D721Med (cell line): ENCODE measurements at places on chromosomes 12 and 14.

GRCh38 chr14:39247256-39247655 is 13.5 kb downstream of the MIA2 start:
- no peak for DNase-seq

DNA sequence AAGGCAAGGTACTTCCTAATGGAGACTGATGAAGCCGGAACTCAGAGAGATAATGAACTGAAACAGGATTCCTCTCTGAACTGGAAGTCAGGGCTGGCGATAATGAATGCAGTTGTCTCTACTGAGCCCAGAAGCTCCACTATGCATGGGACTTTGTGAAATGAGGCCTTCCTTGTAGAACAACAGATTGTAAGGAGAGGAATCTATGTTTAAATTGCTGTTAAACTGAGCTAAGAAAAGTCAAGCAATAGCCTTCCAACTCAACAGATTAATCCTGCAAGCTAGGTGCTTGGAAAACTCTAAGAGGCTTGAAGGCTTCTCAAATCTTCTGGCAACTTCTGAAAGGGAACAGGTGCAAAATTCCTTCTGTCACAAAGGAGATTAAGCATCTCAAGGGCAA is 119.5 kb upstream of the ARHGAP5 start:
- no peak for DNase-seq

DNA sequence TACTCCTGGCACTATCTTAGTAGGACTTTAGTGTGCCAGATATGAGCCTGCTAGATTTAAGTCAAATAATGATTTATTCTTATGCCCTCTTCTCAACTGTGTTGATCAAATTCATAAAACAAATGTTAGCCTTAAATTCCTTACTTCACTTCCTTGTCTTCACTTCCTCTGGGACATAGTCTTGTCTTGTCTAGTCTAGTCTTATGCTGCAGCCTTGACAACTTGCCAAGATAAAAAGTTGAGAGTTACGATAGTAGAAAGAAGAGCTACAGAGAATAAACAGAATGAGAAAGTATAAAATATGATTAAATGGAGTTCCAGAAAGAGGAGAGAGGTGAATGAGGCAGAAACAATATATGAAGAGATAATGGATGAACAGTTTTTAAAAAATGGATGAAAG is 378.1 kb downstream of the DAD1 start:
- no peak for DNase-seq

GRCh38 chr14:66619952-66620351 is 112.0 kb downstream of the GPHN start:
- no peak for DNase-seq

DNA sequence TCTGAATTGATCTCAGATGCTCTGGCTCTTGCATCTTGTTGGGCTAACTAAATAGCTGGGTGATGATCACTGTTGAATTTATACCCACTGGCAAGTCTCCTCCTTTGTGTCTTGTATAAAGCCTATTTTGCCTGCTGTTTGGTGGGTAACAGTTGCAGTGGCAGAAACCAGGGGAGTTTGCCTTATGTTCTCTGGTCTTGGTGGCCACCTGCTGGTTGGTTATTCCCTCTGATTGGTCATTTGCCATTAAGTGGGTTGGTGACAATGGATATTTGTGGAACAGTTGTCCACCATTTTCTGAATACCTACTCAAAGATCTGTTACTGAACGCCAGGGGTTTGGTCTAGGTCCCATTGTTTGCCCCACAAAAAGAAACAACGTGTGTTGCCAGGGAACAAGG is 52.1 kb downstream of the AVPR1A start:
- no peak for DNase-seq

GRCh38 chr14:88045705-88046104 is 40.8 kb downstream of the GPR65 start:
- DNase-seq: no peak

DNA sequence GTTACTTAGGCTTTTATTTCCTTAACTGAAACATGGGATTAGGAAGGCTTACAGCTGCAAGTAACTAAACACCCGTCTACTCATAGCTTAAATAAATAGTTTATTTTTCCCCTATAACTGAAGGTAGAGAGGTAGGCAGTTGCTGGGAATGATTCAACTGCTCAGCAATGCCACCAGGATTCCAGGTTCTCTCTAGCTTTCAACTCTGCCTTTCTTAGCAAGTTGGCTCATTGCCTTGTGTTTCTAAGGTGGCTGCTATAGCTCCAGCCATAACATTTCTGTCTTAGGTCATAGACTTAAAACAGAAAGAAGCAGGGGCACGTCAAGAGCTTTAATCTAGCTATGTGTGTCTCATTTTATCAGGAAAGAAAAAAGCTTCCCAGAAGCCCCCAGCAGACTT is 103.7 kb upstream of the MDM1 start:
- no peak for DNase-seq

- DNase-seq: no peak
Observed at GRCh38 chr12:57095440-57095839, 6.5 kb downstream of the NAB2 start.

- DNase-seq: no peak
Observed at GRCh38 chr14:71166180-71166837, 259.1 kb downstream of the PCNX1 start.

DNA sequence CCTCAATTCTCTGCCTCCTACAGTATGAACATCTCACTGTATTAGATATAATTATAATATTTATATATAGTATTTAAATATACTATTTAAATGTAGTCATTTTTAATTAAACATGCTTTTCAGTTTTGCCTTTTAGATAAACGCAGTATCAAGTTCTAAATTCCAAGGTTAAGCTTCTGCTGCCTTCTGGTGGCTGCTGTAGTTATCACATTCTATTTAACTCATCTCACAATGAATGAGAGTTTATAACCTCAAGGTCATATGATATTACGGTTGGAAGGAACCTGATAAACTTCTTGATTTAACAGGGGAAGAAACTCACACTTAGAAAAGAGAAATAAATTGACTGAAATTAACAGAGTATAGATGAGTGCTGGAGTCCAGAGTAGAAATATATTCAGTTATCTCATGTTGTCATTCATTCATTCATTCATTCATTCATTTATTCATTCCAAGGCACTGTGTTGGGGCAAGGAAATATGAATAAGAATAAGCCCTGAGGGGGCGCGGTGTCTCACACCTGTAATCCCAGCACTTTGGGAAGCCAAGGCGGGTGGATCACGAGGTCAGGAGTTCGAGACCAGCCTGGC is 31.9 kb downstream of the GUCY2C start:
- no peak for DNase-seq

- no peak for DNase-seq
Observed at GRCh38 chr14:51652168-51653078, 713 bp downstream of the FRMD6 start.

GRCh38 chr12:55684761-55685370 is 22.8 kb downstream of the ITGA7 start:
- DNase-seq: no peak

GRCh38 chr12:94553130-94553519 is 93.5 kb upstream of the CEP83 start:
- DNase-seq: no peak

DNA sequence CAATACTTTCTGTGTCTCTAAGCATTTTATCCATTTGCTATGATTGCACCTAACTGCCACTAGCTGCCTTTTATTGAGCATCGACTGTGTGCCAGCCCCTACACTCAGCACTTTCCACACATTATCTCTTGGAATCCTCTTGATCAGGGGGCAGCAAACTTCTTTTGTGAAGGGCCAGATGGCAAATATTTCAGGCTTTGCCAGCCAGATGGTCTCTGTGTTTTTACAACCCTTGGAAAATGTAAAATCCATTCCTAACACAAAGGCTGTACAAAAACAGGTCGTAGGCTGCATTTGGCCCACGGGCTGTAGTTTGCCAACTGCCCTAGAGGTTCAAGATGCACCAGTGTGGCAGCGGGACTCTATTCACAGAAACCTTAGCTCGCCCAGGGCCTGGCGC is 19.5 kb downstream of the FOXN4 start:
- DNase-seq: no peak

DNA sequence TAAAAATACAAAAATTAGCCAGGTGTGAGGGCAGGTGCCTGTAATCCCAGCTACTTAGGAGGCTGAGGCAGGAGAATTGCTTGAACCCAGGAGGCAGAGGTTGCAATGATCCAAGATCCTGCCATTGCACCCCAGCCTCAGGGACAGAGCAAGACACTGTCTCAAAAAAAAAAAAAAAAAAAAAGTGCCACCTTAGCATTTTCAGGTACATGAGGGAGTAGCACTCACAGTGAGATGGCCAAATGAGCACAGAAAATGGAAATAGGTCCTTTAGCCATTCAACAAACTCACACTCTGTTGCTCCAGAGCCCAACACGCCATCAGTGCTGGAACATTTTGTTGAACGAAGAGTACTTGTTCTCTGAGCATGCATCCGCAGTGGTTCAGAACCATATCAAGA is 75.2 kb upstream of the MYL2 start:
- DNase-seq: no peak
